ENCODE measurements at places on chromosomes 1 and 21.

DNA sequence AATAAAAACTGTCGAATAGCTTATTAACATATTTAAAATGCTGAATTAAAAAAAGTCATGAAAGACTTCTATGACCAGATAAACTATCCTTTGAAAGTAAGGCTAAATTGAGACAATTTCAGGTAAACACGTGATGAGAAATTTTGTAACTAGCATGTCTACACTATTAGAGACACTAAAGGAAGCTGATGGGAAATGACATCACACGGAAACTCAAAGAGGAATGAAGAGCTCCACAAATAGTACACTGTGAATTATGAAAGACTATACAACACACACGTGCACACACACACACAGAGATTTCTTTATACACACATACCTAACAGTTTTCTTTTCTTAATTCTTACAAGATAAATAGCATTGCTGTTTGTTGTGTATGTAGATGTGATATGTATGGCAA, 70.9 kb upstream of the PLA2G4A start:
- no peak for DNase-seq

- no peak for DNase-seq
These were observed 196.0 kb upstream of the NCAM2 start for GRCh38 chr21:20802201-20802600.

DNA sequence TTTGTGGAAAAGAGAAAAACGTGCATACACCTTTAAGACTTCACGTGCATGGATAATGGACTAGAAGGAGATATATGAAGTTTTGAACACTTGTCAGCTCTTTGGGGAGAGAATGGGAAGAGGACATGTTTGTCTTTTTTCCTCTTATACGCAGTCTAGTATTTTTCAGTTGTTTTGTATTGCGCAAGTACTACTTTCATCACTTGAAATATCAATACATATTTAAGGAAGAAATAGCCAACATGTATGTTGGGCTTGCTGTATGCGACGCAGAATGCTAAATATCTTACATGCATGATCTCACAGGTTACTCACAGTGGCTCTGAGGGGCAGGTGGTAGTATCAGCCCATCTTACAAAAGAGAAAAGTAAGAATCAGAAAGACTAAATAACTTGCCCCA, 176.5 kb upstream of the RUNX1 start:
- DNase-seq = no peak

- DNase-seq = no peak
These were observed 84.3 kb downstream of the PTGS2 start for GRCh38 chr1:186595969-186596368.

DNA sequence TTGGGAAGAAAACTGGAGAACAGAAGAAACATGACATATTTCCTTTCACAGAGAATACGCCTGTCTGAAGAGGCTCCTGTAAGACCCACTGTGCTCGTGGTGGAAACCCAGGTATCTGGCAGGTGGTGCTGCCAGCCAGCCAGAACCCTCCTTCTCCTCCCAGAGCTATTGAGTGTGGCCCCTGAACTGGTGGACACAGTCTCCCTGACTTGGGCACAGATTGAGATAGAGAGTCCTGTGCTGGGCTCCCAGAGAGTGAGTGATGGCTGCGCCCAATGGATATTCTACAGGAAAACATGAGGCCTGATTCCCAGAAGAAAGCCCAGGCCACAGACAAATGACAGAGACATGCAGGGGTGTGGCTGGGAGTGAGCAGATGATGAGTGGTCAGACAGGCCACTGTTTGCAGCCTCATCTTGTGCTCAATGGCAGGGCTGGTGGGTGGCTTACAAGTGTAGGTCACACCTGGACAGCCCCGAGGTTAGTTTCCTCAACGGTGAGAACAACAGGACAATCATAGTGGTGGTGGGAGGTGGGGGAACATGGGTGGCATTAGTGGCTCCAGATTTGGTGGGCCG, 127.9 kb downstream of the PTPRU start:
- no peak for DNase-seq

- no peak for DNase-seq
These were observed 490.8 kb upstream of the TMPRSS15 start for GRCh38 chr21:18894387-18894786.

- DNase-seq = no peak
These were observed 37.1 kb upstream of the TRIM67 start for GRCh38 chr1:231124746-231125145.

DNA sequence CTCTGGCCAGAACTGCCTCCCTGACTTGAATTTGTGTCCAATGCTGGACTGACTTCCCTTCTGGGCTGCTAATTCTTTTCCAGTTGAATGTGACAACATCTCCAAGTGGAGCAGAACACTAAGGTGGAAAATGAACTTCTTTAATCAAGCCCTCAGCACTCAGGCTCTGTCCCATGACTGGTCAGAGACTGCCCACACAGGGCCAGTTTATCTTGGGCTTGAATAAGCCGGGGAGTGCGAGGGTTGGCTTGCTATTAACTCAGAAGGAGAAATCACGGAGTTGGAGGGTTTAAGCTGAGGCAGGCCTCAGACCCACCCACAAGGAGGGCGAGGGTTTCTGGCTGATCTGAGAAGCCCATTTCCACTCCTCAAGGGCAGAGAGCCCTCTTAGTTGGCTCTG, 12.4 kb downstream of the KCNA10 start:
- DNase-seq = no peak

DNA sequence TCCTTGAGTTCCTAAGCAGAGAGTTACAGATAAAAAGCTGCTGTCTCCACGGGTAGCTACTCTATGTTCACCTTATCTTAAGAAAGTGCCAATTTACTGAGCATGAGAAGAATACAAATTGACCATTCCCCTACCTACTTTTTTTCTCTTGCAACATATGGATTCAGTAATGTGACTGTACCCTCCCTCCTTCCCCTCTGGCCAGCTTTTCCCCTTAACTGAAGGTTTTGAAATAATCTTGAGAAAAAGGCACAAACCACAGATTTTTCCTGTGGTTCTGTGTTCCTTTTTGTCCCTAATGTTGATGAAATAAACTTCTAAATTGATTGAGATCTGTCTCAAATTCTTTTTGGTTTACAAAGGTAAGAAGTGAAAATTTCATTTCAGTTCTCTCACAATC, 2.6 kb upstream of the CD2 start:
- DNase-seq = no peak

GRCh38 chr1:203555076-203555475, 61.1 kb downstream of the OPTC start:
- DNase-seq = no peak

DNA sequence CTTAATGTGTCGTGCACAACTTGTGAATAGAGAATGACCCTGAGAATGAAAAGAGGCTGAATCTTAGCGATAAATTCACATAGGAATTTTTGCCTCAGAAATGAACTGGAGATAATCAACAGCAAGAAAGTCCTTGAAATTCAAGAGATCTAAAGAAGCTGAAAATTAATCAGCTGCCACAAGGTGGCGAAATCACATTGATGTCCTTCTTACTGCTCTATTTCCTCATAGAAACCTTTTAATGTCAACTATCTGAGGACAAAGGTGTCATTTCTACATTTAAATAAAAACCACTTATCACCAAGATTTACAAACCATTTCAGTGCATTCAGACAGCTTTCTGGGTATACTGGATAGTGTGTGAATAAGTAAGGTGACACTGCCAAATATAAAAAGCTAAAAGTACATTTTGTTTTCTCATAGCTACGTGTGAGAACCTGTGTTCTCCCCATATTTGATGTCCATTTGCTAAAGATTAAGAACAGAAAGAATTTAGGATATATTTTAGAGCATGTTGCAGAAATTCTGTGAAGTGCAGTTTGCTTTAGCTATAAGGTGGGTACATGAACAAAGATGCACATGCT, 485.3 kb upstream of the PTBP2 start:
- peak; percentile 56 for DNase-seq

GRCh38 chr1:206633708-206634121, 1.6 kb upstream of the DYRK3 start:
- no peak for DNase-seq

All from NCI-H2029 (cell line).